ENCODE measurements at places on chromosomes 1 and 21. TPM values are rescaled to one million over a fixed set of nuclear protein-coding genes. Genes with fewer than 3 reads are reported as not detected.

EBNA1BP2 gene
- total RNA-seq: 71.6 TPM

S100A7A gene
- not detected for total RNA-seq

GRHL3 gene
- total RNA-seq: 1.1 TPM

HES4 gene
- total RNA-seq: 35.7 TPM

ZNF593OS gene
- 2.1 TPM for total RNA-seq

TRIM46 gene
- 3.9 TPM for total RNA-seq

S100B gene
- total RNA-seq: 0.60 TPM

All from neural progenitor cell (in vitro differentiated cells).